ENCODE measurements at places on chromosomes 5 and 9.

GRCh38 chr9:19174127-19174912 is 47.0 kb upstream of the PLIN2 start:
- H3K4me3 ChIP-seq: no peak overlapping the region
- peaks cover 27% of the 10 kb centered on the region for H3K4me1 ChIP-seq
- no peaks in the 10 kb centered on the region for H3K27me3 ChIP-seq
- no peak overlapping the region for H3K27ac ChIP-seq
- H3K36me3 ChIP-seq: no peaks in the 10 kb centered on the region
- peak; percentile 51 for DNase-seq

DNA sequence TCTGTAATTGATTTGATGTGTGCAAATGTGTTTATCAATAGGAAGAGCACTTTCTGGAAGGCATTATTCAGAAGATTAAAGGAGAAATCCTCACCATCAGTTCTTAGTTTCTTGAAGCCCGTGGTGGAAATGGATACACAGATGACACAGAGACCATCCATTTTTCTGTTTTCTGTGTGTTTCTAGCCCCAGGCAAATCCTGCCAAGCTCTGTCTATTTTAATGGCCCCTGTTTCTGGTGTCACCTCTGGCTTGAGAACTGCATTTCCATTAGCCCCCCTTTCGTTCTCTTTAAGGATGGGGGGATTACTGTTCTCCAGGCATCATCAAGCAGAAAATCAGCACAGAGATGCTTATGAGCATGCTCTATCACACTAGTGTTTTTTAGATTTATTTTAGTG is 37.3 kb downstream of the DAPK1 start:
- H3K4me3 ChIP-seq: no peak overlapping the region
- H3K4me1 ChIP-seq: peaks cover 22% of the 10 kb centered on the region

- no peak for DNase-seq
- peaks cover 30% of the 10 kb centered on the region for H3K27me3 ChIP-seq
- no peak overlapping the region for H3K4me3 ChIP-seq
- peaks cover 10% of the 10 kb centered on the region for H3K4me1 ChIP-seq
- no peak overlapping the region for H3K27ac ChIP-seq
- H3K36me3 ChIP-seq: no peaks in the 10 kb centered on the region
These were observed 49.6 kb upstream of the ADRB2 start for GRCh38 chr5:148776780-148777179.

DNA sequence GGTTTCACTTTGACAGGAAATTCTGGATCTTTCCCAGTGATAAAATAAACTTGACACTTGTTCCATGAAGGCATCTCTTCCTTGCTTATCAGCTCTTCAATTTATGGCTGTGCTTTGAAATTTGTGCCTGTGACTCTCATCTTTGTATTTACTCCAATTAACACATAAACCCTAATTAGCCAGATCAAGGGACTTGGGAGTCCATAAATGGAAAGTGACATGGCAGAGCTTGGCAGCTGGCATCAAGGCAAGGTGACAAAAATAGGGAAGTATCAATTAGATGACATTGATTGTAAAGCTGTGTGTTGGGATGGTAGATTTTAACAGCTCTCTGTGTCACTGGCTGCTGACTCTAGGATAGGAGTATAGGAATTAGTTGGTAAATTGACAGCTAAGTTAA is 133.9 kb downstream of the PBX3 start:
- no peak for DNase-seq
- H3K36me3 ChIP-seq: no peaks in the 10 kb centered on the region
- no peaks in the 10 kb centered on the region for H3K4me1 ChIP-seq
- H3K27ac ChIP-seq: no peak overlapping the region
- no peak overlapping the region for H3K4me3 ChIP-seq

DNA sequence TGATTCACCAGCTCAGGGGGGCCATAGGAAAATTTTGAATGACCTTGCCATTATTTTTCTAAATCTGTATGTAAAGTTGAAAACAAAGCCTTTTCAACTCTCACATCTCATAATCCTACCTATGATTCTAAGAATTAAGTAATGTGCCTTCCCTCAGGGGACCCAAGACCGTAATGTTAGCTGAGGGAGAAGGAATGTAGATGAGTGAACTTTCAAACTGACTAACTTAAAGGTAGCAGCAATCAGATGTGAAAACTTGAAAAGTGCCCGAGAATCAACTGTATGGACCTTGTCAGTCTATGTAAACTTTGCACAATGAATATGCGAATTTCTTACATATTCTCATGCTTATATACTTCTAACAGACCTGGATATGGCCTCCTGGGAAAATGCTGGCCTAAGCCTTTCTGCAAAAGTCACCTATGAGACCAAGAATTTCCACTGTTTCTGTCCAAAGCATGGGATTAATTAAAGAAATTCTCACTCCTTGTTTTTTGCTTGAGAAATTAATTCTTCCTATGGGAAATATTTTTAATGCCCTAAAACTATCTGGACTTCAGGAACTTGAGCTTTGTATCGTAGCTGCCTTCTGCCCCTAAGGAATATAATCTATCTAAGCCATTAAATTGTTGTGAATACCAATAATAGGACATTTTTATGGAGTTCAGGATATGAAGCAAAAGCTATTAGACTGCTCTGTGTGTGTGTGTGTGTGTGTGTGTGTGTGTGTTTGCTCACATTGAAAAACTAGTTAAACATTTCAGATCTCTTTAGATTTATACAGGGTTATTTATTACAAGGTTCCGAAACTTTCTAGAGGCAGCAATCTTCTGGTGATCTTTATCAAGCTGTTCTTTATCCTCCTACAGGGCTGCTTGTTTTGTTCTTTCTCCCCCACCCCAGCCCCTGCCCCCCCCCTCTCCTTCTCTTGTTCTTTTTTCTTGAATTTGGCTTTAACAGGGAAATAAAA is 169.1 kb upstream of the CLINT1 start:
- peaks cover 4% of the 10 kb centered on the region for H3K4me1 ChIP-seq
- H3K4me3 ChIP-seq: no peak overlapping the region
- H3K27ac ChIP-seq: no peak overlapping the region
- peaks cover 30% of the 10 kb centered on the region for H3K27me3 ChIP-seq
- H3K36me3 ChIP-seq: no peaks in the 10 kb centered on the region
- DNase-seq: no peak

- H3K36me3 ChIP-seq: peaks cover 41% of the 10 kb centered on the region
- DNase-seq: peak; percentile 48
- no peaks in the 10 kb centered on the region for H3K27me3 ChIP-seq
- peak within 1 kb of the TSS; percentile 84 for H3K27ac ChIP-seq
- peak within 1 kb of the TSS; percentile 69 for H3K4me3 ChIP-seq
These were observed at the start of gene SLC35D2 for GRCh38 chr9:96383165-96383942. Gene SLC35D2, minus strand, starts transcription at chr9:96383711. Its CDS starts 77 bp downstream, at chr9:96383634.

GRCh38 chr5:111299831-111300432 is 75.7 kb downstream of the CAMK4 start:
- peaks cover 46% of the 10 kb centered on the region for H3K36me3 ChIP-seq
- peak overlapping the region; percentile 42 for H3K4me3 ChIP-seq
- no peaks in the 10 kb centered on the region for H3K27me3 ChIP-seq
- H3K27ac ChIP-seq: peak overlapping the region; percentile 86
- H3K4me1 ChIP-seq: peaks cover 44% of the 10 kb centered on the region

DNA sequence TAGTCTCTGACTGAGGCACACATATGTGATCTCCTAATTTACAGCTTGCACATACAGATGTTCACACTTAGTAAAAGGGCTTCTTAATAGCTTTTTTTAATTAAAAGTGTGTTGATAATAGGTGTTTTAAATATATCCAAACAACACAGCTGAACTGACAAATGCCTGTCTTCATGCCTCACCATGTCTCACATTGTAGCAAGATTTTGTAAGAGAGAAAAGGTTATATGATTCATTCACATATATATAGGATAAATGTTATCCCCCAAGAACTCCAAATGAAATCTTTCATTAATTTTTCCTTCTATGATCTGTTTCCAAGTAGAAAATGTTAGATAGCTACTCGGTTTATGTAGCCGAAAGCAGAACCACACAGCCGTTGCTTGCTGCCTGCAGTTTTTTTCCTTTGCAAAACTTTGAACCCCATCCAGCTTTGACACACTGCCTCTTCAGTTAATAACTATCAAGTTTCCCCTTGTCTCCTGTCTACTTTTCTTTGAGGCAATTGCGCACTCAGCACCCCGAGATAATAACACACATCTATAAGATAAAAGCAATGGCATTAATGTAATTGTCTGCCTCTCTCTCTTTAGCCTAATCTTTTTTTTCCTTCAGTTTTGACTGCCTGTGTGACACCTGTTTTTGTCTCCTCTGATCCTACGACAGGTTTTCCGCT is 299.2 kb downstream of the BNC2 start:
- no peaks in the 10 kb centered on the region for H3K27me3 ChIP-seq
- H3K36me3 ChIP-seq: no peaks in the 10 kb centered on the region
- H3K27ac ChIP-seq: no peak overlapping the region

DNA sequence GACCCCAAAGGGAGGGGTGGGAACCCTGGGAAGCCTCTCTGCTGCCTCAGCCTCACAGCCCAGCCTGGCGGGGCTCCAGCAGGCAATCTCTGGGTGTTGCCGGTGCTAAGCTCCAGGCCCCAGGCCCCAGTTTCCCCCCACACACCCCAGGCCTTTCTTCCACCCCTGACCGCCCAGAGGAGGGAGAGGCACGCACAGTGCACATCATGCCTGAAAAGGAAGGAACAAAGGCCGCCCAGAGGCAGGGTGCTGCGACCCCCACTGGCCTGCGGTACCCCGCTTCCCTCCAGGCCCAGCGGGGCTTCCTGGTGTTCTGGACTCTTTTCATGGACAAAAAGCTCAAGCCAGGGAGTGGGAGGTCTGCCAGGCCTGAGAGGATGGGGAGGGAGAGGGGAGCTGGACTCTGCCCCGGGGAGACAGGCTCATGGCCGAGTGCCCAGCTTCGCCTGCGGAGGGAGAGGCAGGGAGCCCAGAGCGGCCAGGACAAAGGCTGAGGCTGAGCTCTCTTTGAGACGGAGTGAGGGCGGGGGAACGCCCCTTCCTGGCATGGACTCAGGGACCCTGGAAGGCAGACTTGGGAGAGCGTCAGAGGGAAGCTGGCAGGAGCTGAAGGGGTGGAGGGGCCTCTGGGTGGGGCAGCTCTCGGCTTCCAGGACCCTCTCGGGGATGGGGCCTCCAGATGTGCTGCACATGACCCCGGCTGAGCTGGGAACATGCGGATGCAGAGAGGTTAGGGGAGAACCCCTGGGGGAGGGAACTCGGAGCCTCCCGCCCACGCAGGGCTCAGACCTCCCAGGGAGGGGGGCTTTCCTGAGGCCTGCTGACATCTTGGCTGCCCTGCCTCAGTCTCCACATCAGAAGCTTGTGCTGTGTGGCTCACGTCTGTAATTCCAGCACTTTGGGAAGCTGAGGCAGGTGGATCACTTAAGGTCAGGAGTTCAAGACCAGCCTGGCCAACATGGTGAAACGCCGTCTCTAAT is 1.8 kb upstream of the ENTPD2 start:
- no peaks in the 10 kb centered on the region for H3K4me1 ChIP-seq
- DNase-seq: no peak
- H3K27me3 ChIP-seq: peaks cover 15% of the 10 kb centered on the region

DNA sequence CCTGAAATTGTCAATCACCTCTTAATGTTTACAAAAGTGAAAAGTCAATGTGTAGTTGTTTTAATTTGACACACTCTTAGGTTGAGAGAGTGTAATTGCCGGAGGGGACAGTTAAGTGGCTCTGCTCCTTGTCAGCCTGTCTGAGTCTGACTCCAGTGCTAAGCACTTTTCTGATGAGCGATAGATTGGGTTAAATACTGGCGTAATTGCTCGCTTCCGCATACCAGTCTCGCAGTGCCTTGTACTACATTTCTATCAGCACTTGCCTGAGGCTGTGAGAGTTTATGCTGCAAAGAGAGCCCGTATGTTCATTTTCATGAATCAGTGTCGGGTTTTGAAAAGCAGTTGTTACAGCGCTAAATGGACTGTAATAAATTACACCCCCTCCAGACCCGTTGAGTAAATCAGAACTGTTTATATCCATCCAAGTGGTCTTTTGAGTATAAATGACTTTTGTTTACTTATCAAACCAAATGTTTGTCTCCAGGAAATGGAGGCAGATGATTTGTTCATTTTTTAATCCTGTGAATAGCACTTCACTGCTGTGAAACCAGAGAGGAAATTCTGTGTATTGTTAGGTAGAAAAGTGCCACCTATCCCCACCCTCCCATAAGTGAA is 41.0 kb upstream of the DMRT3 start:
- H3K4me1 ChIP-seq: no peaks in the 10 kb centered on the region
- no peak overlapping the region for H3K27ac ChIP-seq
- H3K4me3 ChIP-seq: no peak overlapping the region
- no peaks in the 10 kb centered on the region for H3K36me3 ChIP-seq

- H3K36me3 ChIP-seq: no peaks in the 10 kb centered on the region
- no peak overlapping the region for H3K4me3 ChIP-seq
- H3K27ac ChIP-seq: no peak overlapping the region
- DNase-seq: no peak
- H3K27me3 ChIP-seq: peaks cover 31% of the 10 kb centered on the region
These were observed 12.6 kb upstream of the PRDM12 start for GRCh38 chr9:130651752-130652151.

DNA sequence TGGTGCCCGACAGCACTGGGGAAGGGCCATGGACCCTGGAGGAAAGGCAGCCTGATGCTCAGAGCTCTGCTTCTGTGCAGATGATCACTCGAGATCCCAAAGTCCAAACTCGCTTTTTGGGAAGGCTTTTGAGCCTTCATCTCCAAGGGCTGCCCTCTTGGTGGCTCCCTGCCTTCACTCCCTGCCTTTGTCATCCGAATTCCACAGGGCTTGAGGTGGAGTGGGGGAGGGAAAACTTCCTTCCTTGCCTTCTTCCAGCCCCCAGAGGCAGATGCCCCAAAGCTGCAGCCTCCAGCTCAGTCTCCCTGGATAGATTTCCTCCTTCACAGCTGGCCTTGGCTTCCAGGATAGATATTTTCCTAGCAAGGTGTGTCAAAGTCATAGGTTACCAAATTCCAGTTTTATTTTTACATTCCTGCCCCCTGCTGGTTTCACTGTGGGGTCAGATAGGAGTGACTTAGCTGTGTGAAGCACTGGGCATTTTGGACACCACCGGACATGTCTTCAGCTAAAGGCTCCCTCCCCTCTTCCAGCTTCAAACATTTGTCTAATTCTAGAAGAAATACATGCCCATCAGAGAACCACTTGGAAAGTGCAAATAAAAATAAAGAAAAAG is 268.2 kb downstream of the HSPA4 start:
- no peak overlapping the region for H3K27ac ChIP-seq
- no peak overlapping the region for H3K4me3 ChIP-seq
- no peak for DNase-seq
- H3K27me3 ChIP-seq: no peaks in the 10 kb centered on the region

- H3K4me3 ChIP-seq: no peak overlapping the region
- no peak for DNase-seq
- H3K36me3 ChIP-seq: peaks cover 44% of the 10 kb centered on the region
- H3K4me1 ChIP-seq: no peaks in the 10 kb centered on the region
- H3K27ac ChIP-seq: no peak overlapping the region
These were observed 32.3 kb downstream of the GALNT12 start for GRCh38 chr9:98839724-98840123.

DNA sequence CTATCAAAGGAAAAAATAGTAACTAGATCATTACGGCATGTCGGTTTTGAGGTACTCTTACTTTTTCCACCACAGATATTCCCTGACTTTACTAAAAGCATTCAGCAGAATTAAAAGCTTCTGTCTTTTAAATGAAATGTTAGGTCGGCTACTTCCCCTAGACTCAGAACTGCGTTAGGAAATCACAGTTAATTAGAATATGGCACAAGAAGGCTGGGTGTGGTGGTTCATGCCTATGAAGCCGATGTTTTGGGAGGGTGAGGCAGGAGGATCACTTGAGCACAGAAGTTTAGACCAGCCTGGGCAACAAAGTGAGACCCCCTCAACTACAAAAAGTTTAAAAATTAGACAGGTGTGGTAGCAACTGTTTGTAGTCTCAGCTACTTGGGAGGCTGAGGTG is 24.4 kb downstream of the CEMIP2 start:
- peaks cover 31% of the 10 kb centered on the region for H3K4me1 ChIP-seq
- H3K36me3 ChIP-seq: peaks cover 90% of the 10 kb centered on the region
- no peaks in the 10 kb centered on the region for H3K27me3 ChIP-seq

Data from activated T-cell treated with anti-CD3 and anti-CD28 coated beads, Interleukin-2, amount 50 U/mL, for 24 hours (primary cell).